ENCODE measurements at places on chromosomes 16 and 17.
A peak's percentile ranks its signal among the peaks of the same experiment; 100 is the strongest.

DNA sequence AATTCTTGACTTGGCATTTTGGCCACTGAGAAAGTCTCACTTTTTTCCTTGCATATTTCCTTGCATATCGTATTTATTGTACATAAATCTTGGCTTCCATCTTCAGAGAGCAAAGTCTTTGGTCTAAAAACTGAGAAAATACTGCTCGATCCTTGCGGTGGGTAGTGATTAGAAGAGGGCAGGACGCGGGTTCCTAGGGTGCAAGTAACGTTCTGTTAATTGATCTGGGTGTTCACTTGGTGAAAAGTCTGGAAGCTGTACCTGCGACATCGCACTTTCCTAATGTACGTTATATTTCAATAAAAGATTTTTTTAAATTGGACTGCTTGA lies 758 bp upstream of the UBALD2 start:
- no peak for DNase-seq

DNA sequence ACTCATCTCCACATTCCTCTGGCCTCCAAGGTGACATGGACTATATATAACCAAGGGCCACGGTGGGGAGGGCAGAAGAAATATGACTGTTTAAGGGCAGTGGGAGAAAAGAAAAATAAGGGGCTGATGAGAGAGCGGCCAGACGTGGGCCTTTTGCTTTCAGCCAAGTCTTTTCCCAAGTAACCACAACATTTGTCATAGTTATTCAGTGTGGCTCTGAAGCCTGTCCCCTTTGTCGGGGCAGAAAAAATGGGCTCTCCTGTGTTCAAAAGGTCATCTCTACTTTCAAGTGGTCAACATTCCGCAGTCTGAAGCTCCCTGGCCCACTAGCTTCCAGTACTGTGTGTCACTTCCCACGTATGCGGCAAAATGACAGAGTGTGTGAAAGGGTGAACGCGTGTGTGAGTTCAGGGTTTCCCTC lies 245.4 kb downstream of the NTN1 start:
- DNase-seq: no peak

GRCh38 chr16:8583199-8583598 lies 7.1 kb downstream of the TMEM114 start:
- DNase-seq: no peak

- no peak for DNase-seq
These were observed 51.8 kb downstream of the SKAP1 start for GRCh38 chr17:48378238-48378637.

- no peak for DNase-seq
These were observed 94.8 kb downstream of the TNFRSF13B start for GRCh38 chr17:16877099-16877498.

DNA sequence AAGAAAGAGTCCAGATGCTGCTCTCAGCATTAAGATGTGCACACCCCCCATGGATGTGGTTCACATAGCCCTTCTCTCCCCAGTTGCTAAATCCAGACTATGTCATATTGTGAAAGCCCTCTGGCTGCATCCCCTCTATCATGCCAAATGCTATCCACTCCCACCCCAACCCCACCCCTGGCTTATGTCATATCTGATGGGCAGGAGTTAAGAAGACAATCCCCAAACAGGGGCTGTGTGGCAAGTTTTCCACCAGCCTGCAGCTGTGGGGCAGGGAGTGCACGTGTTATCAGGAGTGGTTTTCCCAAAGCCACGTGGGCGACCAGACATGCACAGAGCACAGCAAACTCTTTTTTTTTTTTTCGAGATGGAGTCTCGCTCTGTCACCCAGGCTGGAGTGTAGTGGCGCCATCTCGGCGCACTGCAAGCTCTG lies 10.0 kb downstream of the FAM117A start:
- no peak for DNase-seq

DNA sequence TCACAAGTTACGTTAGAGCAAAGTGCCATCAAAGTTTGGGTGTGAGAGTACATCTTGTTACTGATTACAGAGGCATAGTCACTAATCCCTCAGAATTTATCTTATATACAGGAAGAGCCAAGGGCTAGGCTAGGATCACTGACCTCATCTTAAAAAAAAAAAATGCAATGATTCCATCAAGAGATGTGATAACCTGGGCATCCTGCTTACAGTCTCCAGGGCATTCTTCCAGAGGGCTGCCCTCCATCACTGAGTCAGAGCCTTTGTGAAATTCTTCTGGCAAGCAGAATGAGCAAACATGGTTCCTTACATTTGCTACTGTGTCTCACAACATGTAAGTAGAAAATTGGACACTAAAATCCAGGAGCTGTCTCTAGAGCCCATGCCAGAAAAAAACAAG lies 410.6 kb downstream of the ZFHX3 start:
- no peak for DNase-seq

- no peak for DNase-seq
These were observed 4.0 kb upstream of the CCDC43 start for GRCh38 chr17:44693609-44694008.

- no peak for DNase-seq
These were observed 41.1 kb downstream of the BAHCC1 start for GRCh38 chr17:81436294-81436849.

DNA sequence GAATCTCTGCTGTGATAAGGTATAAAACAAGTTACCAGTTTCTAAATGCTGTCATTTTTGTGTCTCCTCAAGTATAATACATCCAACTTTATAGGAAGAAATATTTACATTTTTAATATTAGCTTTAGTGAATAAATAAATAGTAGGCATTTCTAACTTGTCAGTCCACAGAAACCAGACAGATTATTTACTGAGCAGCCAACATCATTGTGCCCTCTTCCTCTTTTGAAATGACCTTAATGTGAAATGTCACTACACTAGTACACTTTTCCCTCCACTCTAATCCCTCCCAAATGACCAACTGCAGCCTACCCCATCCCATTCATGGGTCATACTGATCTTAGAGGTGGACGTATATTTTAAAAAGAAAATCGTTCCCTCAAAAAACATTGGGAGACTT lies 9.2 kb downstream of the STXBP4 start:
- DNase-seq: no peak

- no peak for DNase-seq
These were observed 3.3 kb downstream of the CFAP20 start for GRCh38 chr16:58125781-58126335.

- DNase-seq: no peak
These were observed 21.8 kb upstream of the WFDC1 start for GRCh38 chr16:84272740-84273320.

GRCh38 chr17:19762515-19762961 lies 14.4 kb upstream of the ALDH3A1 start:
- DNase-seq: peak; percentile 77

DNA sequence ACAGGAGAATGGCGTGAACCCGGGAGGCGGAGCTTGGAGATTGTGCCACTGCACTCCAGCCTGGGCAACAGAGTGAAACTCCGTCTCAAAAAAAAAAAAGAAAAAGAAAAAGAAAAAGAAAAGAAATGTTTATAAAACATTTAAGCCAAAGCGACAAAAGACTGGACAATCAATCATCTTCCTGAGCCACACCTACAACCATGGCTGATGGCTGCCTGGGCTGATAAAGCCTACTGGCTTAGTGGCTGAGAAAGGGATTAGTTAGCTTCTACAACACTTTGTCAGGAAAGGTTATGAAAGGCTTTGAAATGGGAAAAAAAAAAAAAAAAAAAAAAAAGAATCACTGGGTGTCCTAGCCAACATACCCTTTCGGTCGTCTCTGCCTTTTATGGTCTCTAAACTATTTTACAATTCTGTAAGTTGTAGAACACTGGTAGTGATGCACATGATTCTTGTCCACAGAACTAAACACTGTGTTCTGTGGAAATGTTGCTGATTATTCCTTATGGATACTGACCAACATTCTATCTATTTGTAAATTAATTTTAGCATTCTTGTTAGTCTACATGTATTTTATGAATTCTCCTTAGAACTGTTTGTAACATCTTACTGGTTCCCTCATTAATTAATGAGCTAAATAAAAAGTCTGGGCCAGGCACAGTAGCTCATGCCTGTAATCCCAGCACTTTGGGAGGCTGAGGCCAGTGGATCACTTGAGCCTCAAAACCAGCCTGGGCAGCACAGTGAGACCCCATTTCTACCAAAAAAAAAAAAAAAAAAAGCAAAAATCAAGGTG lies 45.5 kb downstream of the ZZEF1 start:
- DNase-seq: no peak

- DNase-seq: peak; percentile 75
These were observed 41.7 kb downstream of the HEATR6 start for GRCh38 chr17:60036796-60037677.

GRCh38 chr17:78105551-78105950 lies 23.0 kb downstream of the TMC6 start:
- no peak for DNase-seq

- DNase-seq: no peak
These were observed 7.1 kb downstream of the CARHSP1 start for GRCh38 chr16:8861563-8862308.

- no peak for DNase-seq
These were observed 48.1 kb downstream of the YWHAE start for GRCh38 chr17:1351971-1352370.
